ENCODE measurements at places on chromosomes 5 and 9.

GRCh38 chr5:122121479-122122465, 7.6 kb upstream of the ZNF474 start:
- no peak for DNase-seq

DNA sequence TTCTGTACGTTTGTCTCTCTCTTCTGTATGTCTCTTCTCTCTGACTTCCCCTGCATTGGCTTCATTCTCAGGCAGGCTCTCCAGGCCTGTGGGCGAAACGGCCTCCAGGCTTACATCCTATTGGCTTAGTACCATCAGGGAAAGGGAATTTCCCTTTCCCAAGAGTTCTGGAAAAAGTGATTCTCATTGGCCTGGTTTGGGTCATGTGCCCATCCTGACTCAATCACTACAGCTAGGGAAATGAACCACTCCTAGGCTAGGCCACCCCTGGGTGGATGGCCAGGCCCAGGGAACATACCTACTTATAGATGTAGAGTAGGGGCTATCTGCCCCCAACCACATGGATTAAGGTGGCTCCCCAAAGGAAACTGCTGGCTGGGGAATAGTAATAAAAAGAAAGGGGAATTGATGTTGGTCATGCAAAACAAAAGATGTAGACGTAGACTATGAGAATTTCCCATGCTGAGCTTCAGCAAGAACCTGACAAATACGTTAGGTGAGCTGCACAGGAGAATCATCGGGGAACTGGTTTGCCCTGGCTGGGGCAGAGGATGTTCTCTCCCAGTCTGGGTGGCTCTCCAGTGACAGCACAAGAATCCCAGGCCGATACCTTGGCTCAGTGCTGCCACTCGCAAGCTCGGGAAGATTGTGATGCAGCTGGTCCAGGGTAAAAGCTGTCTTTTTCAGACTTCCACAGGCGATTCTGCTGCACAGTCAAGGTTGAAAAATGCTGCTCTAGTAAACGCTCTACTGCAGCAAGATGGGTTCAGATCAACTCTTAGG, 3.7 kb upstream of the EGR1 start:
- peak; percentile 69 for DNase-seq

DNA sequence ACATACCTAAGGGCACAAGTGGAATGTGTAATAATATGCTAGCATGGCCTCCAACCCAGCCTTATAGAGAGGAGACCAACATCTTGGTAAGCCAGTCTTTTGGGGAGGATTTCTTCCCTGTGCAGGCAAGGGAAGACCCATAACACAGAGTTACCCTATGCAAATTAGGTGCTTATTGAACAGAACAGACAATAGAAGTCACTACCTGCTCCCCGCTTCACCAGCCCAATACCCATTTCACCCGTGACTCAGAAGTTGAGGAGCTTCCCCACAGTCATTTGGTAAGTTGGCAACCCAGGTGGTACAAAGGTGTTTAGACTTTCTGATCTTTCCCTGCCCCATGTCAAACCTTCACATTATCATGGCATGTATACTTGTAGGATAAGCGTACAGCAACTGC, 44.6 kb downstream of the AOPEP start:
- no peak for DNase-seq

- no peak for DNase-seq
Measured at GRCh38 chr5:87899721-87900131, 368.9 kb downstream of the TMEM161B start.

DNA sequence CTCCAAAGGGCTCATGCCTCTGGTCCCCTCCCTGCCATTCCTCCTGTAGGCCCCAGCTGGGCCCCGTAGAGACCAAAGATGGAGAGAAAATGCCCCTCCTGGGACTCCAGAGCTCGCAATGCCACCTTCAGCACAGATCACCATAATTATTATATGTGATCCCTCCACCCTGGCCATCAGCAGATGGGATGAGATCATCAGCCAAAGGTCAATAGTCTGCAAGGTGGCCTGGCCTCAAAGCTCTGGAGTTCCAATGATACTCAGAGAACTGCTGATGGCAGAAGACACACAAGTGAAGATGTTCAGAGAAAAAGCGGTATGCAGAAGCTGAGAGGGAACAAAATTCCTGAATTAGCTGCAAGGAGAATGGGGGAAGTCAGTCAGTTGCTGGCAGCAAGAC, 5.0 kb downstream of the RPP25L start:
- DNase-seq, result no peak

GRCh38 chr5:161546470-161547301, at the start of gene GABRB2:
Gene GABRB2 (minus strand): TSS chr5:161546725. CDS start chr5:161546643, 82 bp downstream.
- peak; percentile 5 for DNase-seq

DNA sequence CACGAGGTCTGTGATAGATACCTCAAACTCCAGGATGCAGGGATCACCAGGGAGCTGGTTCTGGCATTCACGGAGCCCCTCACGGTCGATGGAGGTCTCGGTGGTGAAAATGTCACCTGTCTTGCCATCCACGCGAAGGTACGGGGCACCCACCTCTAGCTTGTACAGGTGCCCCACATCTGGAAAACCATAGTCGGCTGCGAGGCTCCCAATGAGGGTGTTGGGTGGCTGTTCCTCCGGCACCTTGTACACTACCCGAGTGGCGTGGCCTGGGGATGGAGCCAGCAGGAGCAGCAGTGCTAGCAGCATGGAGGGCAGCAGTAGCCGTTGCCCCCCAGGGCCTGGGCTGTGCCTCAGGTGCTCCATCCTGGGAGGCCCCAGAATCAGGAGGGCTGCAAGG, 9.2 kb downstream of the PCDH1 start:
- DNase-seq, result no peak

DNA sequence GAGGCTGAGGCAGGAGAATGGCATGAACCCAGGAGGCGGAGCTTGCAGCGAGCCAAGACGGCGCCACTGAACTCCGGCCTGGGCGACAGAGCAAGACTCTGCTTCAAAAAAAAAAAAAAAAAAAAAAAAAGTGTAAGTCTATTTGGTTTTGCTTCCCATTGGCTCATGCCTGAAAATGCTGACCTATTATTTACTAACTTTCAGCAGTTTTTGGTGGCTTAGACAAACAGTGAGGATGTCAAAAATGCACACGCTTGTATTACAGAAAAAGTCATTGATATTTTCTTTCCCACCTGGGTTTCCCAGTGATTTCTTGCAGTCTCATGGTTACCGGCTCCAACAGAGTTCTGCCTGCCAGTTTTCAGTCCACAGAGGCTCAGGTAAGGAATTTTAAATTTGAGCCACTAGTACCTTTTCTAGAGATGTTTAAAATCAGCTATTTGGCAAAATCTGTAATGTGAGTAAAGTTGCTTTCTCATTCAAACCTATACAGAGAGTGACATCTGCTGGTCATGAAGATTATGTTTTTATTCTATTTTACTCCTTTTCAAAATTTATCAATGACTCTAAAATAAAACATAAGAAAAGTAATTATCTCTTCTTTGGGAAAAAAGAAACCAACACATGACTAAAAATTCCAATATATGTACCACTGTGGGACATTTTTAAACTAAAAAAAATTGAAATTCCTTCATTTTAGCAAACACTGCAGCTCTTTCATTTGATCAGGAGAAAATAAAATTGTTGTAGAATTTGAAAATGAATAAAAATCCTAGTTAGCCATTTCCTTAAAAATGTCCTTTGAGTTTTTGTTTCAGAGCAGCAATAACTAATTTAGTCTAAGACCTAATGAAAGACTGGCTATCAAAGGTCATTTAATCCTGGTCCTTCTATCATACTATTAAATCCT, 8.8 kb downstream of the FAM200C start:
- DNase-seq, result no peak

DNA sequence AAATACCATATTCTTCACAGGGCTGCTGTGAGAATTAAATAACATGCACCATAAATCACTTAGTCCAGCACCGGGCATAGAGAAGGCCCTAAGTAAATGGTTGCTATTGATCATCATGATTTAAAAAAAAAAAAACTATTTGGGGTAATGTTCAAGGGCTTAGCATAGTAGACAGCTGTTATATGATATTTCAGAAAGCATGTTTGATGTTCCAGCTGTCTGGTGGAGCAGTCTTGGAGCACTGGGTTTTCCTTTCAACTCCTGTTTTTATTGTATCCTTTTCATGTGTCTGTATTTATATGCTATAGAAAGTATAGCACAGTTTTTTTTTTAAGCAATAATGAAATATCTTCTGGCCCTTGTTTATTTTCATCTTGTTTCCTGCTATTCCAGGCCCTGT, 28.0 kb upstream of the TOMM5 start:
- no peak for DNase-seq

DNA sequence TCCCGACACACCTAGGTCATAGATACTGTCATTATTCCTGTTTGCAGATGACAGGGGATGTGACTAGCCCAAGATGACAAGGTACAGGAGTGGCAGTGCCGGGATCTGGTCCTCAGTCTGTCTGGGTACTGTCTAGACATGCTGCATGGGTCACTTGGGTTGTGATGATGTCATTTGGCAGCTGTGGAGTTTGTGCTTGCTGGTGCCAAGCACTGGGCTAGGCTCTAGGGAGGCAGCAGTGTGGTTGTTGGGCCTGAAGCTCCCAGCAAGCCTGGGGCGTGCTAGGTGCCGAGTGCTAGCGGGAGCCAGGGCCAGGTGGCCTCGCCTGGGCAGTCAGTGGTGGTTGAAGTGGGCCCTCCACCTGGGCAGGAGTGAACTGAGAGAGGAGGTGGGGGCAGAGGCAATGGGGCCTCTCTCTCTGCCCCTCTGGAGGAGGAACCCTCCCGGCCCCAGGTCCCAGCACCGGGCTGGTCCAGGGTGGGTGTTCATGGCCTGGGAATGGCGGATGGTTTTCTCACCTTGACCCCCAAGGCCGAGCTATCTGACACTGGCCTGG, 8.8 kb upstream of the ASB6 start:
- no peak for DNase-seq

GRCh38 chr5:59133764-59134261, 550.9 kb downstream of the RAB3C start:
- DNase-seq, result peak; percentile 77

DNA sequence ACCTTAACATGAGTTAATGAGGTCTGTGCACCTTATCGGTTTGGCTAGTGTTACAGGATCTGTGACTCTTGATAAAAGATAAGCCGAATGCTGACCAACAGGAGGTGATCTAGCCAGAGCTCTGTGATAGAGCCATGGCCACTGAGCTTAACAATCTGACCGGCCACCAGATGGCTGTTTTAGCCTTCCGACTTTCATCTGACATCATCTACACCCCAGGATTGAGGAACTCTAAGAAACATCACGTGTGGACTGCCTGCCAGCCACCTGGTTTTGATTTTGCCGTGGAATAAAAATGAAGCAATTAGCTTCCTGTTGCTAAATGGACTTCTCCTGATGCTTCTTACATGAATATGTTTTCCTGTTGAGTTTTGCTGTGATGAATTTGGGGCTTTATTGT, 281.3 kb downstream of the CEMIP2 start:
- peak; percentile 24 for DNase-seq

- DNase-seq, result no peak
Measured at GRCh38 chr5:66529704-66530103, 66.5 kb upstream of the MAST4 start.

DNA sequence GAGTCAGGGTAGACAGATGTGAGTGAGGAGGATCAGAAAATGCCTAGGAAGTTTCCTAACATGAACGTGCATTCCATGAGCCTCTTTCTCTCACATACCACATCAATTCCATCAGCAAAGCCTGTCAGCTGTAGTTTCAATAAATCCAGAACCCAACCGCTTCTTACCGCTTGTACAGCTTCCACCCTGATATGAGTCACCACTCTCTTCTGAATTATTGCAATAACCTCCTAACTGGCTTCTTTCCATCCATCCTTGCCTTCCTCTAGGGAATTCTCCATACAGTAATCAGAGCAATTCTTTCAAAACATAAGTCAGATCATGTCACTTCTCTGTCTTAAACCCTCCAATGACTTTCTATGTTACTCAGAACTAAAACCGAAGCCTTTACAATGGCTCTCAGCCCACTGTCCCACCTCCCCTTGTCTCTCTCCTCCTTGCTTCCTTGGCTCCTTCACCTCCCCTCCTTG, 8.1 kb upstream of the RAD23B start:
- peak; percentile 99 for DNase-seq

- DNase-seq, result no peak
Measured at GRCh38 chr5:175867587-175868347, 3.6 kb upstream of the CPLX2 start.

- no peak for DNase-seq
Measured at GRCh38 chr9:135739271-135740220, 37.6 kb downstream of the KCNT1 start.

GRCh38 chr9:35656831-35657545, 831 bp downstream of the RMRP start:
- DNase-seq, result no peak

- no peak for DNase-seq
Measured at GRCh38 chr9:24961762-24962161, 416.1 kb upstream of the IZUMO3 start.

DNA sequence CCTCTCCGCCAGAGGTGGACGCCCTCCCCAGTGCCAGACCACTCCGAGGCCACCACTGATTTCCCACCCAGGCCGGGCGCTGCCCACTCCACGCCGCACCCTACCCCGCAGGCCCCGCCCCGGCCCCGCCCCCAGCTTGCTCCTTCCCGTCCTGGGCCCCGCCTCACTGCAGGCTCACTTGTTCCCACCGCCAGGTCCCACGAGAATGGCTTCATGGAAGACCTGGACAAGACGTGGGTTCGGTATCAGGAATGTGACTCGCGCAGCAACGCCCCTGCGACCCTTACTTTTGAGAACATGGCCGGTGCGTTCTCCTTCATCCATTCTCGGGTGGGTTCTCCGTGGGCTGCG, 6.5 kb downstream of the LRRC26 start:
- DNase-seq, result no peak

GRCh38 chr9:81150016-81150625, 539.2 kb downstream of the TLE1 start:
- DNase-seq, result no peak

- no peak for DNase-seq
Measured at GRCh38 chr9:37033682-37034304, at the start of gene PAX5. Gene PAX5 (minus strand): TSS chr9:37034268. CDS start chr9:37034031, 237 bp downstream.

DNA sequence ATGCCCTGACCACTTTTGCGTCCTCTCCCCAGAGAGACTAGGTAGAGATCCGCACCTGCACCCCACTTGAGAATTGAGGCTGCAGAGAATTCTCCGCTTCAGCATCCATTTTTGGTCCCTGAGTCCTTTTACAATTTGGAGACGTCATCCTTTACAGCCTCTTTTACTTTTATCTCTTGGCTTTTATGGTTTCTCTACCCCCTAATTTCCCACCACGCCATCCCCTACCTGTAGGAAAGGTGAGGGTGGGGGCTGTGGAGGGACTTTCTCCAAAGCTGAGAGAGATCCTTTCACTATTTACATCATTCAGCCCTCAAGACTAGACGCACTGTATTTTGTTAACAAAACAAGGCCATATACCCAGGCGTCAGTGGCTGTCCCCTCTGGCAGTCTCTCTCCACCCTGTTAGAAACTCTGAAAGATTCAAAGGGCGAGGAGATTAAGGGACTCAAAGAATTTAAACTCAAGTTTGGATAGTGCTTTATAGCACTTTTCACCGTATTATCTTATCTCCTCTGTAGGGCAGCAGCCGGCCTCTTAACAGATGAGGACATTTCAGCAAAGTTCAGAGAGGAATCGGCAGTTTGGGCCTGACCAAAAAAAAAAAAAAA, 1.7 kb downstream of the MSX2 start:
- DNase-seq, result no peak

- peak; percentile 82 for DNase-seq
Measured at GRCh38 chr5:34608859-34609648, 47.1 kb upstream of the RAI14 start.

Data from GM04504 (cell line).